ENCODE measurements at places on chromosomes 2 and 18. TPM values are rescaled to one million over a fixed set of nuclear protein-coding genes. Genes with fewer than 3 reads are reported as not detected.

DNA sequence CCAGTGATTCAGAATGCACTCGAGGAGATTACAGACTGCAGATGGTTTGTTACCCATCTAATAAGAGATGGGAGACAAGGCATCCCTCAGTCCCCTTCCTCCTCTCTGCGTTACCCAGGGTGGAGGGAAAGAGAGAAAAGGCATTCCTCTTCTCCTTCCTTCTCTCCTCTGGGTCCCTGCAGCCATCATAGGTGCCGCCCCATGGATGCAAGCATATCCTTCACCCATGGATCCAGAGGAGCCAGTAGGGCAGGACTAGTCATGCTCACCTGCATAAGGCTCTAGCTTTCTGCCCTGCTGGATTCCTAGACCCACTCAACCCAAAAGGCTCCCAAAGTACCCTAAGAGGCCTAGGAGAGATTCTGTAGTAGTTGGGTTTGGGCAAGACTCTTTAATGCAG is 20.4 kb downstream of the CMPK2 start:
- DNase-seq: peak; percentile 28

Gene CSRNP3
- total RNA-seq: not detected

GRCh38 chr2:115650827-115651226 is 1208.4 kb downstream of the DPP10 start:
- DNase-seq: no peak

GRCh38 chr2:46983065-46983801 is 67.6 kb upstream of the MCFD2 start:
- no peak for DNase-seq

GRCh38 chr2:181471783-181472182 is 14.6 kb downstream of the ITGA4 start:
- no peak for DNase-seq

GRCh38 chr2:176171351-176172006 is 14.4 kb downstream of the HOXD3 start:
- no peak for DNase-seq

DNA sequence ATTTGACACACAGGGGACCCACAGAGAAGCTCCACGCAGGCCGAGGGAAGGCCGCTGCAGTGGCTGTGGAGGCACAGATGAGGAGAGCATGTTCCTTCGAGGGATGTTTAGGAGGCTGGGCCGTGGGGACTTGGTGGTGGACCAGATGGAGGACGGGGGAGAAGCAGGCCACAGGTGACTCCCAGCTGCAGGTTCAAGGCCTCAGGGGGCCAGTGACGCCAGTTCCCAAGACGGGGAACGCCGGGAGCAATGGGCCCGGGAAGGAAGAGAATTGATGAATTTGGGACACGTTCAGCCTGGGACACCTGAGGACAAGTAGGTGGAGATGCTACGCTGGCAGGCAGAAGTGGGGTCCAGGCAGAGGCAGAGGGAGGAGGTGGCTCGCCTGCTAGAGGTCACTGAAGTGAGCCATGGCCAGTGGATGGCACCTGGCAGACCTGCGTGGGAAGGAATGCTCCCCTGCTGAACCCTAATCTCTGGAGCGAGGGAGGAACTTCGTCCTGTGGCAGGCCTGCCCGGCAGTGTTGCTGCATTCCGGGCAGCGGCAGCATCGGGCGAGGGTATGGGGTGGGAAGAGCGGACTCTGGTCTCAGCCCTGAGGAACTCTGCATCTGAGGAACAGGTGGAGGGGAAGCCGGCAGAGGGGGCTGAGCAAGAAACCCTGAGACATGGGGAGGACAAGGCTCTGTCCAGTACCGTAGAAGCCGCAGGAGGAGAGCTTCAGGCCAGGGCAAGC is 25.2 kb upstream of the HPCAL1 start:
- DNase-seq: no peak

GRCh38 chr2:130819226-130819607 is 17.5 kb upstream of the ARHGEF4 start:
- no peak for DNase-seq
